ENCODE measurements at places on chromosomes 2 and 18.
A peak's percentile ranks its signal among the peaks of the same experiment; 100 is the strongest.

DNA sequence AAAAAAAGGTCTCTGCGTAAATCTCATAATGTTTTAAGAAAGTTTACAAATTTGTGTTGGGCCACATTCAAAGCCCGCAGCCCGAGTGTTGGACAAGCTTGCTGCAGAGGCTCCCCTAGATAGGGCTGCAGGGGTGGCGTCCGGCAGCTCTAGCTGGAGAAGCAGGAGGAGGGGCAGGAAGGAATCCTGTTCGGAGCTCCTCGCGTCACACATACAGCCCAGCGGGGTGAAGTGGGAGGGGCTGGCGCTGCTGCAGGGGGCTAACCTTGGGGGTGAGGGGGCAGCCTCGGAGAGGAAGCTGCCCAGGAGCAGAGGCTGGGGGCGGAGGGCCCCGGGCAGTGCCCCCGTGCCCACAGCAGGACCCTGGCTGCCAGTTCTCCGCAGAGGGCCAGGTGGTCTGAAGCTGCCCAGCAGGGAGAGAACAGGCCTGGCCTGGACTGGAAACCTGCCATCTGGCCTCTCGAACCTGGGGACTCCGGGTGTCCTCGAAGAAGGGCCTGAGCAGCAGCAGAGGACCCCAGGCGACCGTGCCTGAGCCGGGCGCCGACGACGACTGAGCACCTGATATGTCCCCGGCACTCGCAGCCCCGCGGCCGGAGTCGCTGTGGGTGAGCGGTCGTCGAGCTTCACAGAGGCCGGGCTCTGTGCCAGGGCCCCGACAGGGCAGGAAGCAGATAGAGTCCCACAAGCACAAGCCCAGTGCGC, 2.6 kb upstream of the GPR35 start:
- no peak for DNase-seq

GRCh38 chr2:150472511-150472899, 15.0 kb downstream of the RND3 start:
- no peak for DNase-seq

DNA sequence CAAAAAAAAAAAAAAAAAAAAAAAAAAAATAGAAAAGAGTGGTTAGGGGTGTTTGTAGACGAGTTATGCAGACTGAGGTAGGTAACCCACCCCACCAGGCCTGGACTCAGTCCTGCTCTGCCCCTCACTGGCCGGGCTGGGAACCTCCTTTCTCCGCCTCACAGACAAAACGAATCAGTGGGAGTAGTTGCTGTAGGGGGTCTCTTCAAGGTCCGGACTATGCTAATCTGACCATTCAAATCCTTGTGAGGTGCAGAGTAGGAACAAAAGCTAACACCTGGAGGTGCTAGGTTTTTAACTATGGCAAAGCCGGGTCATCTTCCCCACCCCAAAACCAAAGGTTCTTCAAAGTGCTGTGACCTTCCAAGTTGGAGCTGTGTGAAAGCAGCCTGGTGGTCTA, 223.7 kb downstream of the SLC4A3 start:
- DNase-seq = peak; percentile 43

DNA sequence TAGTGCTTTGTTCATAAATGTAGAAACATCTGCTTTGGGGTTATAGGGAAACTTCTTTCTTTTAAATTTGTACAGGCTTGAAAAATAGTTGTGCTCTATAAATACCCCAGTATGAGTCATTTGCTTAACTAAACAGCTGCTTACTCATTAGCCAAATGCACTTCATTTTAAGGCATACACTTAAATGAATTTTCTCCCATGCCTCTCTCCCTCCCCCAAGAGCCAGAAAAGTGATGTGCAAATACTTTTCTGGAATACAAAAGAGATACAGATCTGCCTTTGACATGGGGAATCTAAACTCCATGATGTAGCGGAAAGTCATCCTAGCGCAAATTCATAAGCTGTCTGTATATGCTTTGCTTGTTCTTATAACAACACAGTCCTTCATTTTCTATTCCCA, 469.4 kb downstream of the DLGAP1 start:
- DNase-seq = no peak

- peak; percentile 28 for DNase-seq
Measured at GRCh38 chr2:180124273-180125139, 117.4 kb upstream of the CWC22 start.

DNA sequence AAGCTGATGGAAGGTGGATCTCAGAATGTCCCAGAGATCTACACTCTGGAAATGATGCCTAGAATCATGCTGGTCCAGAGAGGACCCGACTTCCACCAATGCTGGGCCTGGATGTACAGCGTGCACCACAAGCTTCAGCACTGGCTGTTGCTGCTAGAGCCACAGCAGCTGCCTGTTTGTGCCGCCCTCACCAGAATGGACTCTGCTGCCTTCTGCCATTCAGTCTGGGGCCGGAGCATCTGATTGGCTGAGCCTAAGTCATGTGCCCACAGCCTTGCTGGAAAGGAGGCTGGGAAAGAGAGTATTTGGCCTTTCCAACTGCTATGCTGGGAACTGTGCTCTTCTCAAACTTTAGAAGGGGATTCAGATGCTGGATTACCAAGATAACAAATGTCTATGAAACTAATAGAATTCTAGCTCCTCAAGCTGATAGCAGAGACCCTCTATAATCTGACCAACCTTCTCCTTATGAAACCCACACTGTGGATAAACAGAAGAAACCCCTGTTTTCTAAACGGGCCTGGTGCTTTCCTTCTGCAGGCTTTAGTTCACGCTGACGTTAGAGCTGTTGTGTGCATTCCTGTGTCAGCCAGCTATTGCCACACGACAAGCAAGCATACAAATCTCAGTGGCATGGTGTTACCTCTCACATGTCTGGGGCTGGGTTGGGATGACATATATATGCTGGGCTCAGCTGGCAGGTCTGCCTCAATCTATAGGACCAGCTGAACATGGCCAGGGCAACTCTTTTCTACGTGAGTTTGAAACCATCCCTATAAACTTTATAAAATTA, 4.1 kb upstream of the LOXHD1 start:
- peak; percentile 53 for DNase-seq

- DNase-seq = no peak
Measured at GRCh38 chr2:15657759-15658158, 66.1 kb downstream of the DDX1 start.

GRCh38 chr2:28539118-28539541, 43.3 kb downstream of the PLB1 start:
- no peak for DNase-seq

DNA sequence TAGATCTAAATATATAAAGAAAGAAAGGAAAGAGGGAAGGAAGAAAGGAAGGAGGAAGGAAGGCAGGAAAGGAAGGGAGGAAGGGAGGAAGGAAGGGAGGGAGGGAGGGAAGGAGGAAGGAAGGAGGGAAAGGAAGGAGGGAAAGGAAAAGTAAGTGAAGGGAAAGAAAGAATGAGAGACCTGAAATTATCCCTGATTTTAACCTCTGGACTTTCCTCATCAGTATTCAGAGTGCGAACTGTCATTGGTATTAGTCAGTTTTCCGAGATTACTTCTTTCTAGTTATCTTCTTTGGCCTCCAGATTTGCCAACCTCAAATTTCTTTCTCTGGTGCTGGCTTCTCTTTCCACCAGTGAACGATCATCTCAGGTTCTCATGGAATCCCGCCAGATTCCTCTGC, 215.5 kb upstream of the FN1 start:
- DNase-seq = no peak

GRCh38 chr2:164479460-164479859, 141.8 kb downstream of the GRB14 start:
- no peak for DNase-seq

GRCh38 chr2:115542331-115542730, 1099.9 kb downstream of the DPP10 start:
- DNase-seq = no peak

DNA sequence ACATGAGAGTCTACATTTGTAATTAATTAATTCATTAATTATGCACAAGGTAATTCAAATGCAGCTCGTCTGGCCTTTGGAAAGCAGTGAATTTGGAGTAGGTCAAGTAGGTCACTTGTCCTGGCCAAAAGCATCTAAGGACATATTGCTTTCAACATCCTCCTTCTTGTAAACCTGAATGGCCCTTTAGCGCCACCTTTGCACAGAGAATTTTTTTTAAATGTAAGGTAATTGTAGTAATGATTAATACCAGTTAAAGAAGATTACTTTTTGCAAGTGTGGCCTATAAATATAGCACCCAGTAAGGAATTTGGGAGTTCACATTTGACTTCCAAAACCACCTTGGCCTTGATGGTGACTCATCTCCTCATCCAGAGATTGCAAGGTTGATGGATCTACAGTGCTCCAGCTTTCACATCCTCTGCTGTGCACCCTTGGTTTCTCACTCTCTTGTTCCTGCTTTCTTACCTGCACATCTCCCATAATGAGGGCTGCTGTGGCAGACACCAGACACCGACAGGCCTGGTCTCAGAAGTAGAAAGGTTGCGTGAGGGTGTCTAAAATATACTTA, 481.7 kb downstream of the TGIF1 start:
- no peak for DNase-seq

- DNase-seq = peak; percentile 94
Measured at GRCh38 chr2:84894131-84894586, 11.3 kb upstream of the TMSB10 start.

GRCh38 chr18:57915248-57915647, 112.1 kb upstream of the ATP8B1 start:
- DNase-seq = no peak

- DNase-seq = no peak
Measured at GRCh38 chr2:226783885-226784284, 15.7 kb downstream of the IRS1 start.

GRCh38 chr18:60978338-60978737, 354.9 kb upstream of the CDH20 start:
- no peak for DNase-seq

DNA sequence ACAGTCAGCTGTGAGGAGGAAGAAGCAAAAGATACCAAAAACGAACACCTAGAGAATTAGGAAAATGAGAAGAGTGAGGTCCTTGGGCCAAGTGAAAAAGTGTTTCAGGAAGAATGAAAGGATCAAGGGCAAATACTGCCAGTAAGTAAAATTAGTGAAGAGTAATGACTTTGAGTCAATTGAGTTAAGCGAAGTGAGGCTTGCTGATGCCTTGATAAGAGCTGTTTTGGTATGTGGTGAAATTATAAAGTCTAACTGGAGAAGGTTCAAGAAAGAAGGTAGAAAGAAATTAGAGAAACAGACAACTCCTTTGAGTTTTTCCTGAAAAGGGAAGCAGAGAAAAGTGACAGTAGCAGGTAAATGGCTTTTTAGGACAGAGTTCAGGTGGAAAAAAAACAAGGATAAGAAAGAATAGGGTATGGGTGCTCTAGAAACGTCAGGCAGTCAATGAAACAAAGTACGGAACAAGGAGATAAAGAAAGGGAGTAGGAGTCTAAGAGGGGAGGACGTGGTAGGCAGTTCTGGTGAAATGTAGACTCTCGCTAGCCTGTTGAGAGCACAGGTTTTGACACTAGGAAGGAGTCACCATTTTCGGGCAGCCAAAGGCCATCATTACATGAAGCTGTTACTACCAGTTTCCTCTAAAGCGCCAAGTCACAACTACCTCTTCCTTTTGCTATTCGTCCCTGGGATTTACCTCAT, 42.9 kb downstream of the SMC6 start:
- no peak for DNase-seq

DNA sequence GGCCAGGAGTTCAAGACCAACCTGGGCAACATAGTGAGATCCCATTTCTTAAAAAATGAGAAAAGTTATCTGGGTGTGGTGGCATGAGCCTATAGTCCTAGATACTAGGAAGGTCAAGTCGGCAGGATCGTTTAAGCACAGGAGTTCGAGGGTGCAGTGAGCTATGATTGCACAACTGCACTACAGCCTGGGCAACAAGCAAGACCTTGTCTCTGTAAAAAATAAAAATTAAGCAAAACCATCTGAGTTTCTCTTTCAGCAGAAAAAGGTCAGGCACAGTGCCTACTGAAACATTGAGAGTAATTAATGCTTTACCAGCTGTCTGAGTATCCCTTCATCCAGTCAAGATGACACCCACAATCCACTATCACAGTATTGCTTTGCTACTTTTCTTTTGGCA, 258.3 kb downstream of the MBD5 start:
- DNase-seq = no peak

- DNase-seq = peak; percentile 35
Measured at GRCh38 chr2:157302492-157303099, 23.0 kb downstream of the ERMN start.

DNA sequence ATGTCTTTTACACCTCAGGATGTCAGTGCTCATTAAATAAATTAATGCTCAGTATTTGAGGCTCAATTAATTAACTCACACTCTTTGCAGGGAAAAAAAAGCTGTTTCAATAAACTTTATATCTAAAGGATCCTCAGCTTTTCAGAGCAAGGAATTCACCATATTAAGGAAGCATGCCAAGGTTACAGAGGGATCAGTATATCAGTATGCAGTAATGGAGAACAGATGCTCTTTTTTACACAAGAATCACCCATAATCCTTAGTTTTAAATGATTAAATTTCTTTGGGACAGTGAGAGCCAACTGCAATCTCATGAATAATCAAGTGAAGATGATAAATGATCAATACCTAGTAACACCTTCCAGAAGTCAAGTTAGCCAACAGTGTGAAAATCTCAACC, 14.9 kb upstream of the LCT start:
- no peak for DNase-seq

DNA sequence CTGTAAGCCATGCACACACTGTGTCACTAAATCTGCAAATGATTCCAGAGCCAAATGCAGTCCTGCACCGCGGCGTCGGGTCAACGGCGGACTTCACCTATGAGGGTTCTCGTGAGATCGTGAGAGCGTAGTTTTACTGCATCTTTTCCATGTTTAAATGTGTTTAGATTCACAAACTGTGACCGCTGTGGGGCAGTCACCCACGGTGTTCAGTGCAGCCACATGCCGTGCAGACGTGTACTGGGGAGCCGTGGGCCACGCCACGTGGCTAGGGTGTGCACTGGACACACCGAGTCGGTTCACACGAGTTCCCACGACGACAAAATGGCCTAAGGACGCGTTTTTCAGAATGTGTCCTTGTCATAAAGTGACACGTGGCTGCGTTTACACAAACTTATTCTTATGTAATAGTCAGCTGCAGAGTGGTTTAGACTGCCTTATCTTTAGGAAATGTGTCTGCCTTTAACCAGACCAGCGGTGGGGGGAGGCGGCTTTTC, 34.1 kb downstream of the NFATC1 start:
- DNase-seq = no peak

DNA sequence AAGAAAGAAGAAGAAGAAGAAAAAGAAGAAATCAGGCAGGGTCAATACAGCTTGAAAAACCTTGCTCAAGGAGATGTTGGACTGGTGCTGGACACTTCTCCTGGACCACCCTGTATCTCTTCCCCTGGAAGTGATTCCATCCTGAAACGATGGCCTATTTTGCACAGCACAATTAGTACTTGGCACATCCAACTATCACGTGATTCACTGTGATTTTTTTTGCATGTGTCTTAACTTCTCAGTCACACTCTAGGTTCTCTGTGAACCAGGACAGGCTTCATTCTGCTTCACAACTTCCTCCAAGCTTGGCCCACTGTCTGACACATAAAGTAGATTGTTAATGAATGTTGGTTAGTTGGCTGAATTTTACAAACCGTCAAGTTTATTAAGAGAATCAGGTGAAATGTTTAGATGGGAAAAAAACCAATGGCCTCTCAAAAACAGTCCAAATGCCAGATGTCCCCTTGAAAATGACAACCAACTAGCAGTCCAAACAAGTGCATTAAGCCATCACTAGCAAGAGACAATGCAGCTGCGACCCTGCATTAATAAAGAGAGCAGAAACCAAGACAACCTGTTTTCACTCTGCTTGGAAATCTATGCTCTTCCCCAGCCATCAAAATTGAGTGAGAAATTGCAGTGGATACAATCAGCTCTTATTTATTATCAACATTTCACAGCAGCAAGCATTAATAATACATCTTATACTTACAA, 300.0 kb upstream of the CHAC2 start:
- no peak for DNase-seq
